Activated naive CD4-positive, alpha-beta T cell treated with anti-CD3 and anti-CD28 coated beads, Interleukin-2, amount 50 U/mL, for 72 hours (primary cell): ENCODE measurements at places on chromosomes 2 and 18.

DNA sequence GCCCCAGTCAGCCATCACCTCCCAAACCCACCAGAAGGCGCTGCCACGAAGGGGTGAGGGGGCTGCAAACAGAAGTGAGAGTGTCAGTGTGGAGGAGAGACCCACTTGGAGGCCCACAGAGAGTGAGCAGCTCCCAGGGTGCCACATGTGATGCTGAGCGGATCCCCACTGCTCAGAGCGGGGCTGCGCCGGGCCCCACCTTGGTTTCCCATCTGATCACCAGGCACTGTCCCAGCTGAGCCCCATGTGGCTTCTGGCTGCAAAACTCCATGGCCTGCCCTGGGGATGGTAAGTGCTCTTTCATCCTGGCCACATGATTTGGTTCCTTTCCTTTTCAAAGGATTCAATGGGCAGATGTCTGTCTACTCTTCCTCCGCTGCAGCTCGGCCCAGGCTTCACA is 23.8 kb downstream of the SNORC start:
- no peak for DNase-seq

DNA sequence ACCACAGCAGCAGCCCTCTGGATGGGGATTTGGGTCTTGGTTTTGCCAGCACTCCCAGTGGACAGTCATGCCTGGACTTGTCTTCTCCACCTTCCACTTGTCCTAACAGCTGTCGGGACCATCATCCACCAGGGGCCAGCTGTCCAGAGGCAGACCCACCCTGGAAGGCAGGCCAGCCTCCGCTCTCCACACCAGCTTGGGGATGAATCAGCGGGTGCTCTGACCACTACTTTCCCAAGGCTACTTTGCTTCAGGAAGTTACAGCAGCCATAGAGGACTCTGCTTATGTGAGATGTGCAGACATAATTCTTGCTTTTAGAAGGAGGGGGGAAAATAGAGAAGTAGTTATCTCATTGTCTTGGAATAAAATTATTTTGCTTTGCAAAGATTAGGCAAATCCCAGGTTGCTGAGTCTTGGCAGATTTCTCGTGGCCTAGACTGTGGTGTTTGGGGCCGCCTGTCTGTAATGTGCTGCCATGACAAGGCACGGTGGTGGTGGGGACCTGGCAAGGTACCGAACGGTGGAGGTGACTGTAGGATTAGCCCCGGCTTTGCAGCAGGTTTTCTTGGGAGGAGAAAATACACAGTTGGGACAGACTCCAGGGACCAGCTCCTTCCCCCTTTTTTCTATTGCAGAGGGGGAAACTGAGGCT is 148.7 kb downstream of the AGAP1 start:
- DNase-seq, result no peak

- no peak for DNase-seq
Measured at GRCh38 chr2:127986548-127987079, 41.2 kb downstream of the SAP130 start.

GRCh38 chr2:74221604-74222299 is 23.3 kb downstream of the MTHFD2 start:
- no peak for DNase-seq

DNA sequence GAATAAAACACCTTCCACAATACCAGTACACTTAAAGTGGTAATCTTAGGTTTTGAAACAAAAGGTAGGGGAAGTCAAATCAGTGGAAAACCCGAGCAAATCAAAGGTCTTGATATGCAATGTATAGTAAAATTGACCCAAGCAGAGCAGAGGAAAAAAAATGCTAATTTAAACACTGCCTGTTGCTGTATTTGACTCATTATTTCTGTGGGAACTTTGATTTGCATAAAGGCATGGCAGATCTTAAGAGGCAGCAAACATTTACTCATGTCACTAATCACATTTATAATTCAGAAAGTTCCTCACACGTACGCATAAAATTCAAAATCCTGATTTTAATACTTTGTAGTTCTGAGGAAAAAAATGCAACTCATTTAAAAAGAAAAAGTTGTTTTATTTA is 64.4 kb downstream of the IKZF2 start:
- no peak for DNase-seq

DNA sequence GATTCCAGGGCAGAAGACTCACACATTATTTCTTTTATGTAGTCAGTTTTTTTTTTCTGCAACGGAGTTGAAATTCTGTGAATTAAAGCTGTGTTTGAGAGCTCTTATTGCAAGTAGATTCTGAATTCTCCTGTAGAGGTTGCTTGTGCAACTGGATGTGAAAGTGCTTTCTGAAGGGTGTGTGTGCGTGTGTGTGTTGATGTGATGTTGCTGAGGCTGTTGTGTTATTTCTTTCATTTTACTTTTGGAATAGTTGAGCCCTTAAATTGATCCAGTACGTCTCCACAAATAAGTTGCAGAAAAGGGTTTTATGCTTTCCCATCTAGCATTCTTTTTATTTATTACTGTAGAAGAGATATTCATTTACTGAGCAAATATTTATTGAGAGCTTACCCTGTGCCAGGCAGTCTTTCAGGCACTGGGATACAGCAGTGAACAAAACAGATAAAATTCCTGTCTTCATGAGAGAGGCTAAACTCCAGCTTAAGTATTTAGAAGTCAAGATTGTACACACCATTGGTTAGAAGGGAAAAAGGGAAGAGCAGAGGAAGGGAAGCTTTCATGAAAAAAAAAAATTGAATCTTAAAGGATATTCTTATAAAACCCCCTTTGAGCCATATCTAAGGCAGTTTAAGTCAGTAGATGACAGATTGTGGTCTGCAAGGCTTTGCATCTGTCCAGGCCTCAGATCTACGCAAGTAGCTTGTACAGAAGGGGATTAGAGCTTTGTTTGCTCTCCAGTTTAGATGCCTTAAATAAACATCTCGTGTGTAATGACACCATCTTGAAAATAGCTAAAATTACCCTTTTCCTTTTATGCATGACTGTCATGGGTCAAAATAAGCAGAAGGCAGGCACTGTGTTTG is 58.2 kb downstream of the MYO1B start:
- DNase-seq, result no peak

DNA sequence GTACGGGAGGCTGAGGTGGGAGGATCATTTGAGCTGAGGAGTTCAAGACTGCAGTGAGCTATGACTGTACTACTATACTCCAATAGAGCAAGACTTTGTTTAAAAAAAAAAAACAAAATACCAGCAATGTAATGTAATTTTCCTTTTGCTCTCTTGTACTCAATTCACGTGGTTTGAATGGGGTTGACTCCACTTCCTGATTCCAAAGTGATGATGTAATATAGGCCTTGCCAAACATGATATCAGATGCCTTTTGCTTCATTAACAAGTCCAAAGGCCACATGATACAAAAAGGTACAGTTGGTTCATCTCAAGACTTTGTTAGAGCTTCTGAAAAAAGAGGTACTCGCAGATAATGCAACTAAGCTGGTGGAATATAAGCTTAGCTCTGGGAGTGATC is 321.8 kb downstream of the ZEB2 start:
- no peak for DNase-seq

DNA sequence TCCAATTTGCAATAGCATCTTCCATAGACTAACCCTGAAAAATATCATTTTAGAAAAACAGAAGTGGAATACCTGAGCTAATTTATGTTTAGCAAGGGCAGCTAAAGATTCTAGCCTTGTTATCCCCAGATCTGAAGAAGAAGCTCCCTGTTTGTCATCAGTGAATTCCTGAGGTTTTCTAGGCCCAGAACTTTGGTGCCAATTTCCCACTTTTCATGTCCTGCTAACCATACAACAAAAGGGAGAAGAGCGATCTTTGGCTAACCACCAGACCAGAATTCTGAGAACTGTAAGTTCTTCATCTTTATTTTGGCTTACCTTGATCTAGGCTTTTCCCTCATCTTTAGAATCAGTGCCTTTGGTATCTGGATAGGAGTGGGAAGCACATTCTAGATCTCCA is 51.3 kb upstream of the RASGRP3 start:
- DNase-seq, result no peak

- DNase-seq, result no peak
Measured at GRCh38 chr18:10422731-10423130, 31.7 kb upstream of the APCDD1 start.

GRCh38 chr2:95305380-95306061 is 8.4 kb downstream of the KCNIP3 start:
- DNase-seq, result no peak

- DNase-seq, result no peak
Measured at GRCh38 chr2:47160660-47161059, 5.6 kb upstream of the STPG4 start.

DNA sequence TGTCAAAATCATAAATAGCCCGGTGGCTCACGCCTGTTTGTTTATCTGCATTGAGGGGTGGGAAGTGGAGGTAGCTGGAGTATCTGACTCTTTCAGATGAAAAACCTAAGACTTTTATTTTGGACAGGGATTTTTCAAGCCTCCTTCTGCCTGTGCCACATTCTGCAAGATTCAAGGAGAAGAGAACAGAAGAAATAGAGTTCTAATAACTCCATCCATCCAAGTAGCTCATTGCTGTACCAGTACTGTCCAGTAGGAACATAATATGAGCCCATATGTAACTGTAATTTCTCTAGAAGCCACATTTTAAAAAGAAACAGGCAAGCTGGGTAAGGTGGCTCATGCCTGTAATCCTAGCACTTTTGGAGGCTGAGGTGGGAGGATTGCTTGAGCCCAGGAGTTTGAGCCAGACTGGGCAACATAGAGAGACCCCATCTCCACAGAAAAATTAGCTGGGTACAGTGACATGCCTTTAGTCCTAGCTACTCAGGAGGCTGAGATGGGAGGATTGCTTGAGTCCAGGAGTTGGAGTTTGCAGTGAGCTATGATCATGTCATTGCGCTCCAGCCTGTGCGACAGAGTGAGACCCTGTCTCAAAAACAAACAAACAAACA is 35.4 kb upstream of the NT5DC4 start:
- no peak for DNase-seq

DNA sequence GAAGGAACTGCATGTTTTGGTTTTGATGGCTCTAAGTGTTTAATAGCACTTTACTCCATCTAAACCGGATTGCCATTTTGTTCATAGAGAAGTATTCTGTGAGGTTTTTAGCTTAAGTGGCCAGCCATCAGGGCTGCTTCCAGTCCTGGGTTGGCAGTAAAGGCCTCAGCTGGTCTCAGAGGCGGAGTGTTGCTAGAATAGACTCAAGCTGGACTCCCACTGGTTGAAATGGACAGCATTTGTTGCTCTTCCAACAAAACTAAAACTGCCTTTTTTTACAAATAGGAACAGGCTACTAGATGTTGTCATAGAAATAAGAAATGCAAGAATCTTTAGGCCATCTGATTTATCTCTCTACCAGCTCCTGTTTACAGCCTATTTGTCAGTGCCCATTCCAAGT is 126.4 kb downstream of the MAIP1 start:
- DNase-seq, result no peak

GRCh38 chr2:85326406-85327159 is 1.2 kb downstream of the TGOLN2 start:
- peak; percentile 44 for DNase-seq

- no peak for DNase-seq
Measured at GRCh38 chr2:45404807-45405297, 206.2 kb downstream of the SRBD1 start.

DNA sequence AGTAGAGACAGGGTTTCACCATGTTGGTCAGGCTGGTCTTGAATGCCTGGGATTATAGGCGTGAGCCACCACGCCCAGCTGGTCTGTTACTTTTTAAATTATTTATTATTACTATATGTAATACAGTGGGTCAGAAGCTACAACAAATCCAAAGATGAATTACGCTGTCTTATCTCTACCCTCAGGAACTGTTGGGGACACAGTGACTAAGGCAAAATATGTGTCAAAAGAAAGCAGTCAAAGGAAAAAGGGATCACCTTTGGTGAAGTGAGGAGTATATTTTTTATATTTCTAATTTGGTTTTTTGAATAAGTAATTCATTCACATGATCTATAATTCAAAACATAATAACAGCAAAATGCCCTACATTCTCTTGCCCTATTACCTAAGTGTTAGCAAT is 4.7 kb downstream of the CREB1 start:
- DNase-seq, result no peak

DNA sequence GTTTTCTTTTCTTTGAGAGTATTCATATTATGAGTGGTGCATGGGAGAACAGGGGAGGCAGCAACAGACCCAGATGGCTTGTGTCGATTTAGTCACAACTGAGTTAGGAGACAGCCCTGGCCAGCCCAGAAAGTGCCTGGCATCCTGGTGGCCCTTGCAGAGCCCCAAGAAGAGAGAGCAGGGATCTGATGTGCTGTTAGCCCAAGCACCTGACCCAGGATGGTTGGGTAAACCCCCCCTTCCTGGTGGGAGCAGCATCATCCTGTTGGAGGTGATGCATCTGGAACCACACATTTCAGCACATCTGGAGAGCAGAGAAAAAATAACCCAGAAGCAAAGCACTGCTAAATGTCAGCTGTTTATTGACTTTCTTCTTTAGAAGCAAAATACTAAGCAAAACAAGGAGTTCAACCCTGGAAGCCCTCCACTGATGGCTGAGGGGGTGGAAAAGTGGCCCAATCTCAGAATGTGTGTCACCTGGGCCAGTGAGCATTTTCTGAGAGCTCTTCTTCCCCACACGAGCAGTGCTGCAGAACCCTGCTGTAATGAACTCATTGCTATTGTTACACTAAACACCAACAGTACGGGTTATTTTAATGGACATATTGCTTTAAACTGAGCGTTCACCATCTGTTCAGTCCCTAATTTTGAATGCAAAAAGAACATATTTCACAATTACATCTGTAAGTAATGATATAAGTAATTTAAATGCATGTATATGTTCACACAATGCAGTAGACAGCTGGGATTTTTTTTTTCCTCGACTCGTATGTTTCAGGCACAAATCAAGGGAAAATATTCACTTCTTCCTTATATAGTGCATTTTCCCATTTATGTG is 100.6 kb upstream of the SMIM21 start:
- DNase-seq, result no peak

- DNase-seq, result no peak
Measured at GRCh38 chr18:23690505-23691068, 1.3 kb downstream of the LAMA3 start.

- no peak for DNase-seq
Measured at GRCh38 chr2:124874219-124874618, 849.1 kb downstream of the CNTNAP5 start.

GRCh38 chr2:238462782-238463396 is 36.2 kb downstream of the ASB1 start:
- no peak for DNase-seq

DNA sequence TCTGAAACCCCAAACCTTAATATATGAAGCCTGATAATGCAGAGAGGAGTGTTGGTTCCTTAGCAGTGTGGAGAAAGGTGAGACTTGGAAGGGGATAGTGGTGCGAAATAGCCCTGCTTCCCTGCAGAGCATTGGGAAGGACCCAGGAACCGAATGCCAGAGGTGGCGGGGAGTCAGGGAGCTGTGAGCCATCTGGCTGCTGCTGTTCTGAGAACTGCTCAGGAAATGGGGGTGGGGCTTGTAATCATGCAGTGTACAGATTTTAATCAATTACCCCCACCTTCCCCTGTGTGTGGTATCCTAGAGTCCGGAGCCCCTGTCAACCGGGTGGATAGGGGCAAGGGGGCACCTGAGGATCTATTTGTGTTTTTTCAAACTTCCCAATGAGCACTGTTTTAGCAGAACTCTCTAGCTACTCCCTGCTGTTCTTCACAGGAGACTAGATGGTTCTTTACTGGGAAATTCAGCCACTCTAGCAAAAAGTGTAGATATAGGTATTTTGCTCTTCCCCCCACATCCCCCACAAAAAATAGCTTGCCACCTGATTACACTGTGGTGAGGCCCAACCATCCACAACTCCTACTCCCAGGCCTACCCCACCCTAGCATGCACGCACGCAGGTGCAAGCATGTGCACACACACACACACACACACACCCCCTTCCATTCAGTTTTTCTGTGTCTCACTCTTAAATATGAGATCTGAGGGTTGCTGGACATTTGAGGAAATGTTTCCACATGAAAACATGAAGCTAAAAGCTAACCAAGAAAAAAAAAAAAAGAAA is 30.1 kb upstream of the MBOAT2 start:
- DNase-seq, result no peak
